ENCODE measurements at places on chromosomes 2 and 18.

- no peak overlapping the region for H3K4me3 ChIP-seq
- DNase-seq = no peak
- H3K4me1 ChIP-seq = peaks cover 9% of the 10 kb centered on the region
- no peak overlapping the region for H3K27ac ChIP-seq
These were observed 74.7 kb upstream of the MGAT4A start for GRCh38 chr2:98805412-98806171.

- no peaks in the 10 kb centered on the region for H3K27me3 ChIP-seq
- H3K36me3 ChIP-seq = no peaks in the 10 kb centered on the region
- no peak overlapping the region for H3K4me3 ChIP-seq
- H3K4me1 ChIP-seq = no peaks in the 10 kb centered on the region
These were observed 142.2 kb upstream of the PXDN start for GRCh38 chr2:1886405-1886992.

DNA sequence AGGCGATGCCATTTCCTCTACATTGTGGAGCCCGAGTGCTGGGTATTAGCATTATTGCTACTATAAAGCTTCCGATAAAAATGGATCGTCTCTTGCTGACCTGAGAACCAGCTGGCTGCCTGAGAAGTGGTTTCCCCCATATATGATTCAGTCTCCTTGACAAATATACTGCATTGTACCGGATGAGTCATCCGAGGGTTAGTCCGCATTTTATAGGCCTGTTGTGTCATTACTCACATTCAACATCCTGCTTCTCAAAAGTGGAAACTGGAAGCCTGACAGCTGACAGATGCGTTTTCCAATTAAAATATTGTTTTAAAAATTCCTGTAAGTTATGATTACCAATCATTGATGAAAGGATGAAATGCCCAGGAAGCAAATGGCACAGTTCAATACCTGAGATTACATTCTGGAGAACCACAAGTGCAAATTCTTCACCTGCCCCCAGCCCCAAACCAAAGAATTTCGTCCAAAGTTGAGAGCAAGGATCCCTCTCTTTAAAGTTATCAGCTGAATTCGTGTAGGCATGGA lies 65.7 kb downstream of the SPRED2 start:
- no peak overlapping the region for H3K27ac ChIP-seq
- no peak for DNase-seq
- no peak overlapping the region for H3K4me3 ChIP-seq
- H3K27me3 ChIP-seq = no peaks in the 10 kb centered on the region
- peaks cover 28% of the 10 kb centered on the region for H3K4me1 ChIP-seq

- H3K4me1 ChIP-seq = no peaks in the 10 kb centered on the region
- no peak overlapping the region for H3K27ac ChIP-seq
- no peak overlapping the region for H3K4me3 ChIP-seq
- no peak for DNase-seq
These were observed 186.8 kb upstream of the SMAD7 start for GRCh38 chr18:49137585-49137984.

DNA sequence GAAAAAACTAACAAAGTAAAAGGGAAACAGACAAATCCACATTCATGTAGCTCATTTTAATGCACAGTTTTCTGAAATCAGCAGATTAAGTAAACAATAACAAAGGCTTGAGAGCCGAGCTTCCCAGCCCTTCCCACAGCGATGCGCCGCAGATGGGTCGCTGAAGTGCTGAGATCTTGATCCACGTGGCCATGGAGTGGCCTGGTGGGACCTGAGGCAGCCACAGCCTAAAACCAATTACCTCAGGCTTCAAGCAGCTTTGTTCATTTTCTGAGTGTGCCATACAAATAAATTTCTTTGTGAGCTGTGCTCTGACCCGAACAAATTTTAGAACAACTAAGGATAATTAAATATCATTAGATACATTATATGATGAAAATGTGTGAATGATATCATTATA lies 25.6 kb upstream of the CYRIA start:
- no peak overlapping the region for H3K27ac ChIP-seq
- H3K4me3 ChIP-seq = no peak overlapping the region
- no peak for DNase-seq

- no peak overlapping the region for H3K27ac ChIP-seq
- H3K36me3 ChIP-seq = no peaks in the 10 kb centered on the region
- H3K4me3 ChIP-seq = no peak overlapping the region
- DNase-seq = no peak
These were observed 1053.5 kb upstream of the CELF4 start for GRCh38 chr18:38619129-38619528.

- DNase-seq = no peak
These were observed 27.4 kb upstream of the MRO start for GRCh38 chr18:50847192-50847591.

- no peaks in the 10 kb centered on the region for H3K27me3 ChIP-seq
- peaks cover 19% of the 10 kb centered on the region for H3K36me3 ChIP-seq
- H3K27ac ChIP-seq = no peak overlapping the region
These were observed 137.9 kb downstream of the ATAD2B start for GRCh38 chr2:23789012-23789411.

DNA sequence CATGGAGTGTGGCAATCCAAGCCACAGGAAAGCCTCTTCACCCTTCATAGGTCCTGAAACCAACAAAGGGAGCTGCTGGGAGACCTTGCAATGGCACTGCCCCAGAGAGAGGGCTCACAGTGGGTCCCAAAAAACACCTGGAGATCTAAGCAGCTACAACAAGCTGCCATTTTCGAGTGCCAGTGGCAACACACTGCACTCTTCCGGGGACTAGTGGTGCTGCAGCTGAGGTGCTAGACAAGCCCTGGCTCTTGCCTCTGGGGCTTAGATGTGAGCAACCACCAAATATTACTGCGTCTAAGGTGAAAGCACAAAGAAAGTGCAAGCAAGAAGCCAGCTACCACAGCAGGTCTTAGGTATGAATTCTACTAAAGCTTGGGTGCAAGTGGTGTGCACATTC lies 192.9 kb downstream of the NOL4 start:
- H3K4me3 ChIP-seq = no peak overlapping the region
- no peaks in the 10 kb centered on the region for H3K27me3 ChIP-seq
- no peaks in the 10 kb centered on the region for H3K4me1 ChIP-seq
- no peak overlapping the region for H3K27ac ChIP-seq

DNA sequence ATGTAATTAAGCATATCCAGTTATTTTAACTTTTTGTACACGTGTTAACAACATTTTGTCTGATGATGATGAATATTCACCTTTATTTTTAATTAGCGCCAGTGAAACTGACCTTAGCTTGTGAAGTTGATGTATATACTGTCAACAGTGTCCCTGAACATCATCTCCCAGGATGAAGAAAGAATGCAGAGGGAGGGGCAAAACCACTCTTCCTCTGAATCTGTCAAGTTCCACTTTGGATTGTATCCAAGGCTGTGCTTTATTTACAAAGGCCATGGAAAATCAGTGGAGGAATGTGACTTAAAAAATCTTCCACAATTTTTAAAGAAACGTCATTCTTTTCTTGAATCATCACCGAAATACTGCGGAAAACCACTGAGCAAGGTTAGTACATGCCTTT lies 4.5 kb upstream of the RMDN2 start:
- H3K27ac ChIP-seq = no peak overlapping the region
- no peaks in the 10 kb centered on the region for H3K36me3 ChIP-seq
- DNase-seq = no peak
- no peak overlapping the region for H3K4me3 ChIP-seq

GRCh38 chr2:2579814-2580213 lies 248.7 kb upstream of the MYT1L start:
- H3K27me3 ChIP-seq = no peaks in the 10 kb centered on the region
- no peaks in the 10 kb centered on the region for H3K36me3 ChIP-seq
- DNase-seq = no peak
- no peak overlapping the region for H3K4me3 ChIP-seq

GRCh38 chr2:163681745-163682144 lies 54.1 kb downstream of the FIGN start:
- no peak overlapping the region for H3K4me3 ChIP-seq
- no peak for DNase-seq
- no peaks in the 10 kb centered on the region for H3K36me3 ChIP-seq
- no peaks in the 10 kb centered on the region for H3K4me1 ChIP-seq
- no peak overlapping the region for H3K27ac ChIP-seq
- no peaks in the 10 kb centered on the region for H3K27me3 ChIP-seq

GRCh38 chr18:8260319-8260718 lies 348.9 kb upstream of the RAB12 start:
- peaks cover 4% of the 10 kb centered on the region for H3K36me3 ChIP-seq
- H3K4me3 ChIP-seq = no peak overlapping the region
- no peak for DNase-seq
- no peaks in the 10 kb centered on the region for H3K27me3 ChIP-seq

- no peak overlapping the region for H3K4me3 ChIP-seq
- no peaks in the 10 kb centered on the region for H3K36me3 ChIP-seq
- no peak for DNase-seq
- H3K27me3 ChIP-seq = no peaks in the 10 kb centered on the region
- no peaks in the 10 kb centered on the region for H3K4me1 ChIP-seq
- no peak overlapping the region for H3K27ac ChIP-seq
These were observed 34.1 kb downstream of the RAPH1 start for GRCh38 chr2:203500951-203501350.

- no peaks in the 10 kb centered on the region for H3K27me3 ChIP-seq
- H3K4me3 ChIP-seq = no peak overlapping the region
- H3K27ac ChIP-seq = no peak overlapping the region
These were observed 185.5 kb downstream of the NOL4 start for GRCh38 chr18:34039201-34039600.

DNA sequence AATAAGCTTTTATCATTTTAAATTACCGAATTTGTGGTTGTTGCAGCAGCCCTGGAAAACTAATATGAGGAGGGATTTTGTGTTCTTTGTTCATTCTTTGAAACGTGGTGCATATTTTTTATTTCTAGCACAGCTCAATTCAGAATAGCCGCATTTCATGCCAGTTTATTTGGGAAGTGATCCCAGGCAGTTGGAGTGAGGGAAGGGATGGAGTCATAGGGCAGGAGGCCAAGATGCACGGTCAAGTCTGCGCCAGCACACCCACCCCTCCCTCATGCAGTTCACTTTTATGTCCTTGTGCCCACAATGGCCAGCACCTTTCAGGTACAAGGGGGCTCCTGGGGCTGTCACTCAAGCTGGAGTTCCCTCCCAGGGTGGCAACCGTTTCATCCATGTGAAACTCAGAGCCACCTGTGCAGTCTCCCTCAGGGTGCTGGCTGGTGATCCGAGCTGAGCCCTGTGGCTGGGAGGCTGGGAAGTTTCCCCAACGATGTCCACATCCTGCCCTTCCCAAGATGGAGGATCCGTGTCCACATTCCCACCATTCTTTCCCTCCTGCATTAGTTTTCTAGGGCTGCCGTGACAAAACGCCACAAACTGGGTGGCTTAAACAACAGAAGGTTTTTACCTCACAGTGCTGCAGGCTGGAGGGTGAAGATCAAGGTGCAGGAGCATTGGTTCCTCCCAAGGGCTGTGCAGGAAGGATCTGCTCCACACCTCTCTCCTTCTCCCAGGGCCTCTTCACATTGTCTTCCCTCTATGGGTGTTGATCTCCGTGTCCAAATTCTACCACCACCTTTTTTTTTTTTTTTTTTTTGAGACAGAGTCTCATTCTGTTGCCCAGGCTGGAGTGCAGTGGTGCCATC lies 68.5 kb upstream of the ITGA6 start:
- H3K4me1 ChIP-seq = peaks cover 12% of the 10 kb centered on the region
- no peak overlapping the region for H3K4me3 ChIP-seq
- H3K27me3 ChIP-seq = no peaks in the 10 kb centered on the region
- no peak for DNase-seq
- no peaks in the 10 kb centered on the region for H3K36me3 ChIP-seq

- no peaks in the 10 kb centered on the region for H3K27me3 ChIP-seq
- no peak overlapping the region for H3K4me3 ChIP-seq
- no peaks in the 10 kb centered on the region for H3K36me3 ChIP-seq
- H3K27ac ChIP-seq = no peak overlapping the region
- DNase-seq = no peak
- H3K4me1 ChIP-seq = no peaks in the 10 kb centered on the region
These were observed 72.3 kb downstream of the INHBB start for GRCh38 chr2:120418174-120418787.

DNA sequence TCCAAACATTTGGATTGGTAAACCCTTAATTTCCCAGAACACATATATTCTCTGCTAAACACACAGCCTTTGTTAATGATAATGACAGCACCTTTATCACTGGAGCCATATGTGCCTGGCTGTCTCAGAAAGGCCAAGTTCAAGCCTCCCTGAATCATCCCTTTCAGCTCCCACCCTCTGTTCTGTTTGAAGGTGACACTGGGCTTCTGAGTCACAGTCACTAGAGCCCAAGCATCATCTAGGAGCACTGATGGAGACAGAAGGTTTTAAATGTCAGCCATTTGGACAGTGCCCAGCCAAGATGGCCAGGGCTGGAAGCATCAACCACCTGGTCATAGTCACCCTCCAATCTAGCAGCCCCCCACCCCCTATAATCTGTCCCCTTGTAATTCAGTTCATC lies 80.6 kb downstream of the NRP2 start:
- no peaks in the 10 kb centered on the region for H3K4me1 ChIP-seq
- H3K36me3 ChIP-seq = no peaks in the 10 kb centered on the region
- H3K4me3 ChIP-seq = no peak overlapping the region
- peaks cover 25% of the 10 kb centered on the region for H3K27me3 ChIP-seq
- DNase-seq = no peak

GRCh38 chr2:122481244-122481622 lies 725.8 kb downstream of the TSN start:
- H3K27ac ChIP-seq = no peak overlapping the region
- H3K4me1 ChIP-seq = no peaks in the 10 kb centered on the region
- no peaks in the 10 kb centered on the region for H3K36me3 ChIP-seq

DNA sequence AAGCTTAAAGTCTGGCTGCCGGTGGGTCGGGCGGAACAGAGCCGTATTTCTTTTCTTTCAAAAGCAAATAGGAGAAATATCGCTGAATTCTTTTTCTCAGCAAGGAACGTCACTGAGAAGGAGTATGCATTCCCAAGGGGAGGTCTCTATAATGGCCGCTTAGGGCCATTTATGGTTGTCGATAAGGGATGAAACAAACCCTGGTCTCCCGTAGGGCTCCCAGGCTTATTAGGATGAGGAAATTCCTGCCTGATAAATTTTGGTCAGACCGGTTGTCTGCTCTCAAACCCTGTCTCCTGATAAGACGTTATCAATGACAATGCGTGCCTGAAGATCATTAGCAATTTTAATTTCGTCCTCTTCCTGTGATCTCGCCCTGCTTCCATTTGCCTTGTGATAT lies 227.7 kb upstream of the ZEB2 start:
- no peaks in the 10 kb centered on the region for H3K4me1 ChIP-seq
- H3K27me3 ChIP-seq = no peaks in the 10 kb centered on the region
- no peak for DNase-seq
- no peak overlapping the region for H3K27ac ChIP-seq

- no peaks in the 10 kb centered on the region for H3K27me3 ChIP-seq
- no peak for DNase-seq
- no peaks in the 10 kb centered on the region for H3K36me3 ChIP-seq
- H3K4me1 ChIP-seq = no peaks in the 10 kb centered on the region
- no peak overlapping the region for H3K27ac ChIP-seq
These were observed 108.9 kb downstream of the INHBB start for GRCh38 chr2:120454654-120455385.

- no peak overlapping the region for H3K4me3 ChIP-seq
- H3K4me1 ChIP-seq = peaks cover 7% of the 10 kb centered on the region
- H3K27ac ChIP-seq = no peak overlapping the region
These were observed 211.6 kb downstream of the SEPTIN10 start for GRCh38 chr2:109402180-109402579.

GRCh38 chr2:236177967-236178889 lies 10.0 kb upstream of the GBX2 start:
- no peak overlapping the region for H3K27ac ChIP-seq
- peaks cover 5% of the 10 kb centered on the region for H3K4me1 ChIP-seq
- no peak overlapping the region for H3K4me3 ChIP-seq
- H3K36me3 ChIP-seq = no peaks in the 10 kb centered on the region

Measured in thymus (tissue), 14 donors.